Eye (tissue), 1 donor: ENCODE measurements at places on chromosomes 3 and 15.

- no peak for DNase-seq
These were observed 660 bp downstream of the UROC1 start for GRCh38 chr3:126516936-126517290.

- no peak for DNase-seq
These were observed 550.8 kb upstream of the CFAP20DC start for GRCh38 chr3:59600631-59601030.

- DNase-seq = no peak
These were observed 285.0 kb downstream of the SQOR start for GRCh38 chr15:45919806-45920205.

- DNase-seq = no peak
These were observed 7.3 kb downstream of the BCL6 start for GRCh38 chr3:187738071-187738330.

GRCh38 chr3:87437765-87438164 lies 161.4 kb upstream of the POU1F1 start:
- peak; percentile 13 for DNase-seq

DNA sequence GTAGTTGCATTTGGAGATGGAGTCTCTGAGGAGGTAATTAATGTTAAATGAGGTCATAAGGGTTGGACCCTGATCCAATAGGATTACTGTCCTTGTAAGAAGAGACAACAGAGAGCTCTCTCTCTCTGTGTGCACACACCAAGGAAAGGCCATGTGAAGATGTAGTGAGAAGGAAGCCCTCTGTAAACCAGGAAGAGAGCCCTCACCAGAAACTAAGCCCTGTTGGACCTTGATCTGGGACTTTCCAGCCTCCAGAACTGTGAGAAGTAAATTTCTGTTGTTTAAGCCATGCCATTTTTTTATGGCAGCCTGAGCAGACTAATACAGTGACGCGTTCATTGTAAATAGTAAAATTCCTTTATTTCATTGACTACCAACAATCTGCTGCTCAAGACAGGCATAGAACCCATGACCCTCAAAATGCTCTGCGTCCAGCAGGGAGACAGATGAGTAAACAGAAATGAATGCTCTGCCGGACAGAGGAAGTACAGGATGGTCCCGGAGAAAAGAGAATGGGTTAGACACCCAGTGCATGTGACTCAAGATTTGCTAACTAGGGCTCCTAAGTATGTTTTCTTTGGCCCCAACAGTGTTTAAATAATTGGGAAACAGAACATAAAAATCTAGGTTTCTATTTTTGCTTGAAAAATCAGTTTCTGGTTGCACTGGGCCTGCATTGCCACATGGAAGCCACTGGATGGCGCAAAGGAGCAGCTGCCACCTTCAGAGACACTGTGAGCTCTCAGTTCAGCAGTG lies 37.9 kb upstream of the TNFAIP8L3 start:
- DNase-seq = peak; percentile 56

- DNase-seq = no peak
These were observed 29.9 kb upstream of the CCDC80 start for GRCh38 chr3:112670824-112671223.

GRCh38 chr3:29004885-29005599 lies 275.8 kb upstream of the RBMS3 start:
- peak; percentile 56 for DNase-seq

DNA sequence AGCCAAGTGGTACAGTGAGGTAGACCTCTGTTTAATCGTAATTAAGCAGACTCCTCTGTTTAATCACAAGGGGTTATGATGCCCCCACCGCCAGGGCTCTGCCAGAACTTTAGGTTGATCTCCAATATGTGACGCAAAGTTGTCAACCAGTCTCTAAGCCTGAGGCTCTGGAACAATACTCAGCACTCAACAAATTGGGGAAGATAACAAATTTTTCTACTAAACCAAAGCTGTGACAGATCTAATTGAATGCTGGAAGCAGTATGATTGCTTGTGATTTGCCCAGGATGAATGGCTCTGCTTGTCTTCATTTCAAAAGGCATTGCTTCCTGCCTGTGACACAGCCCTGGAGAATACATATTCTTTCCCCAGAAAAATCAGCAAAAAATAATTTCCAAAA lies 57.1 kb downstream of the SNTN start:
- DNase-seq = peak; percentile 4

DNA sequence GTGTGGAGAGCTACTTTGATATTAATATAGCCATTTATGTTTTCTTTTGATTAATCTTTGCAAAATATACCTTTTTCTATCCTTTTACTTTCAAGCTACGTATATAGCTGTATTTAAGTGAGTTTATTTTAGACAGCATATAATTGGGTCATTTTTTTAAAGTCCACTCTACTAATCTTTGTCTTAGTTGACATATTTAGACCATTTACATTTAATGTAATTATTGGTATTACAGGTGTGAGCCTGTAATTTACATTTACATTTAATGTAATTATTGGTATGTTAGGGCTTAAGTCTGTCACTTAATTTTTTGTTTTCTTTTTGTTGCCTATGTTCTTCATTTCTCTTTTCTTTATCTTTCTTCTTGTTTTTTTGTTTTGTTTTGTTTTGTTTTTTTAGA lies 3.8 kb upstream of the CELF6 start:
- DNase-seq = no peak

GRCh38 chr3:193972832-193973231 lies 163.1 kb upstream of the HES1 start:
- no peak for DNase-seq

GRCh38 chr3:11514191-11514821 lies 129.4 kb downstream of the VGLL4 start:
- no peak for DNase-seq

DNA sequence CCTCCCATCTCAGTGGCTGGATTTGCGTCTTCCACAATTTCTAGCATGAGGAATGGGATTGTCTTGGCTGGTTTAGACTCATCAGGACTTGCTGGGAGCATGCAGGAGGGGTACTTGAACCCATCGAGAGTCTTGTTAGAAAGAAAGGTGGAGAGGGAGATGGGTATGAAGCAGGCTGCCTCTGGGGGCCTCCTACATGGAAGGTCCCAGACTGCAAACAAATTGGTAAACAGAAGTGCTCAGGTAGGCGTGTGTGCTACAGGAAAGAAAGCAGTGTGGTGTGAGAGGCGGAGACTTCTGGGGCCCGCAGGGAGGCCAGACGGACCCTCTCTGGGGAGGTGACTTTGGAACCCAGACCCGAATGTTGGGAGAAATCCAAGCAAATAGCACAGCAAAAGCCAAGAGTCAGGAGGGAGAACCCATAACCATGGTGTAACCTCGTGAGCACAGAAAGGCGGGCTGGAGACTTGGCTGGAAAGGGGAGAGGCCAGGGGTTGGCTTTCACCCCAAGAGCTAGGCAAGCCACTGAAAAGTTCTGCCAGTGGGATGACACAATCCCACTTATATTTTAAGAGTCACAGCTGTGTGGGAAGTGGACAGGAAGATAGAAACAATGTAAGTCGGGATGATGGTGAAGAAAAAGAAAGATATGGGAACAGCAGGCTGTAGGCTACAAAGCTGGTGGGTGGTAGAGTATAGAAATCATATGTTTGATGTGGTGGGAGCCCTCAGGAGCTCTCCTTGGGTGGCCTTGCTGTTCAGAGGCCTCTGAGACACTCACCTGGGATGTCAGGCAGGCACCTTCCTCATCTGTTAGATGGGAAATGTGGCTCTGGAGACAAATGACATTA lies 130.1 kb upstream of the PRR20G start:
- no peak for DNase-seq

DNA sequence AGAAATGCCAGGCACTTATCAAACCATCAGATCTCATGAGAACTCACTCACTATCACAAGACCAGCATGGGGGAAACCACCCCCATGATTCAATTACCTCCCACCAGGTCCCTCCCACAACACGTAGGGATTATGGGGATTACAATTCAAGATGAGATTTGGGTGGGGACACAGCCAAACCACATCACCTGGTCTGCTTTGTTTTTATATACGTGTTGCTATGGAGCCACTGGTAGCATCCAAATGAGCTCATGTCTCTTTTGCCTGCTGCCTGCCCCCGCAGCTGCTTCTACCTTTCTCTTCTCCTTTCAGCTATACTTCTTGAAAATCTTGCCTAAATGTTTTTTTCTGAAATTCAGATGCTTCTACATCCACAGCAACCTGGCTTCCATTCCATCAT lies 26.8 kb upstream of the PCOLCE2 start:
- DNase-seq = no peak

DNA sequence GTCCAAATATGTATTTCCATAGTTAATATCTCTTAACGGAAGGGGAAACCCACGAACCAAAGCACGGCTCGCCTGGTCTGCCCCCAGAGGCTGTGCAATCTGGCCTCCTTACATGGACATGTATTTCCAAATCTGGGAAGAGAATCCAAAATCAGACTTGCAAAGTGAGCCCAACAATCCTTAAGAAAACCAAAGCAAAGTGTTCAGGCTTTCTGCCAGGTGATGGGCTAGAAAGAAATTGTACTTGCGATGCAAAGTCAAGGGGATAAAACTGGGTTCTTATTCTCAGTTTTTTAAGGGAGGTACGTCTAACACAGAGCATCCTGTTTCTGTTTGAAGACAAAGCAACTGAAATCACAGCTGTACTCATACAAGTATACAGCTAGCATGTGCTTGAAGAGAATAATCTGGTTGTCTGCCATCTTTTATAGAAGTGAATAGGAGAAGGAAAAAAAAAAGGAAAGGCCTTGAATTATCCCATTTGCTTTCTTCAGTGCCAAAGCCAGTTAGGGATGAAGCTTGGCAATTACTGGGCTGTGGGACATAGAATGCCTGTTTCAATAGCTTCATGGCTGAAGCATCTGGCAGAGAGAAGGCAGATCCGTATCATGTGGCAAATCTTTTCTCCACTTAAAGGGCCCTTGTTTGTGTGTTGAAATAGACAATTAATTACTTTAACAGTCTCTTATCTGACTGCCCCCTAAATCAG lies 48.4 kb downstream of the LRIG1 start:
- DNase-seq = peak; percentile 61

DNA sequence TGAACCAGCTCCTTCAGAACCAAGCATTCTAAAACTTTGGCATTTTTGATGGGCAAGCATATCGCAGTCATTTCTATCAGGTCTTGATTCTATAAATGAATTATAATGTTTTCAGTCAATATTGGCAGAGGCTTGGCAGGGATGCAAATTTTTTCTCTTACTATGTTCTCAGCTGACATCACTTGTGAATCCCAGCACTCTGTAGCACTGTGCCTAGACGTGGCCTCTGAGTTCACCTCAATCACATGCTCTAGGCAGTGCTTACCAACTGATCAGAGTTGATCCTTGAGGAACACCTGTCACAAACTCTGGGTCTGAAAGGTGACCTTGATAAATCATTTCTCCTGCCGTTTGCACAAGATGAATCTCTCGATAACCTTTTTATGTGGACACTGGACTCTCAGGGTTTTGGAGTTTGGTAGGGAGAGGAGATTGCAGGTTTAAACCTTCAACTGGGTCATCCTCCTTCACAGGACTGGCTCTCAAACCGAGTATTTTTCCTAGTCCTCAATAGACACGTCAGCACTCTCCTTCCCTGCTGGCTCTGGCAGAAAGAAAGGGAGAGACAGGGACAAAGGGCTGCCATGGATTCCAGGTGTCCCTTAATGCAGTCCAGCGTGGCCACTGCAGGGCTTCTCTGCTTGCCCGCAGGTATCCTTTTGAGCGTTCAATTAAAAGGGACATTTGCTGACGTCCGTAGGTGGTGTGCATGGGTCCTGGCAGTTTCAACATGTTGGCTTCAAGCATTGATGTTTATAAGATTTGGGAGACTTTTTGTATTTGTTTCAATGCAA lies 222.3 kb upstream of the CMC1 start:
- DNase-seq = no peak

- DNase-seq = no peak
These were observed 56.3 kb downstream of the PLCL2 start for GRCh38 chr3:16940769-16941700.

DNA sequence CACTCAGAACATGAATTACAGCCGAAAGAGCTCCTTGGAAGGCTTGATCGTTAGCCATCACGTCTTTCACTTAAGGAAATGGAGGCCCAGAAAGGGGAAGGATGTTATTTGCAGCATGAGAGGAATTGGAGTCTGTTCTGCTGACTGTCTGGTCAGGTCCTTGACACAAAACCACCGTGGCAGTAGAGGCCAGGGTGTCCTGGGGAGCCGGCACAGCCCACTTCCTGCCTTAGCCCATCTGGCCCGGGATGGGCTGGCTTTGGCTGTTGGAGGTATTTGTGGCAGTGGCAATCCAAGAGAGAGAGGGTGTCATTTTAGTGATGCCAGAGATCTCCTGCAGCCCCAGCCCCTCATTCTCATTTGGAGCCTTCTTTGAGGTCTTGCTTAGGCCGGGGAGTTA lies 37.4 kb downstream of the ST6GAL1 start:
- no peak for DNase-seq

GRCh38 chr3:61966200-61966599 lies 404.8 kb downstream of the PTPRG start:
- DNase-seq = no peak

GRCh38 chr15:40150163-40150925 lies 10.5 kb upstream of the BUB1B start:
- peak; percentile 29 for DNase-seq

DNA sequence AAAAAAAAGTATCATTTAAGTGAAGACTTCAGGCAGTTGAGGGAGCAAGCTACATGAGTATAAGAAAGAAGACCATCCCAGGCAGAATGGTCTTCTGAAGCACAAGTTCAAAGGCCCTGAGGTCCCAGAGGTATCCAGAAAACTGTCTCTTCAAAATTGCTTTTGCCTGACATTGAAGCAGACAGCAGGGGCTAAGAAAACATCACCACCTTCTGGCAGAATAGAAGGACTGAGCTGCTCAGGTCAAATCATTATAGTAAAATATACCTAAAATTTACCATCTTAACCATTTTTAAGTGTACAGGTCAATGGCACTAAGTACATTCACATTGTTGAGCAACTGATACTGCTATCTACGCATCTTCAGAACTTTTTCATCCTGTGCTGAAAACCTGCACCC lies 16.4 kb downstream of the GPR160 start:
- DNase-seq = no peak

DNA sequence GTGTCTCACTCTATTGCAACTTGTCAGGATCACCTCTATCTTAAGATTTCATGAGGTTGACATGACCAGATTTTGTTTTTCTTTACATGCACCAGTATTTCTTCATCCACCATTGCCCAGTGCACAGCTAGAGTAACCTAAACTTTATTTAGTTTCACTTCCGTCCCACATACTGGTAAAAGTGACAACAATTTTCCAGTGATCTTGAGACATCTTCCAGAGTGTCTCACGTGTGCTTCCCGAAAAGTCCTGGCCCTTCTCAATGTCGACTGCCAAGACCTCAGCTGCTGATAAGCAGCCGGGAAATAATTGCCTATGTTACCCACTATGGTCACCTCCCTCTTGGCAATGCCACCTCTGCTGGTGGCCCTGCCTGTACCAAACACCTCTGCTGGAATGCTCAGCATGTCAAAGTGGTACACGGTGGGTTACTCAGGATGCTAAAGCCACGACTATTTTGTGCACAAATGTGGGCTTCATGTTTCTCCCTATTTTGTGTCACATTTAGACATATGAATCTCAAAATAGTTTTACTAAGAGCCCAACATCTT lies 379.7 kb upstream of the TGFBR2 start:
- no peak for DNase-seq

- peak; percentile 58 for DNase-seq
These were observed 57.6 kb upstream of the NR2E3 start for GRCh38 chr15:71752604-71753289.

GRCh38 chr3:109532257-109533216 lies 195.2 kb upstream of the DPPA4 start:
- DNase-seq = peak; percentile 83
